ENCODE measurements at places on chromosomes 2 and 18.

DNA sequence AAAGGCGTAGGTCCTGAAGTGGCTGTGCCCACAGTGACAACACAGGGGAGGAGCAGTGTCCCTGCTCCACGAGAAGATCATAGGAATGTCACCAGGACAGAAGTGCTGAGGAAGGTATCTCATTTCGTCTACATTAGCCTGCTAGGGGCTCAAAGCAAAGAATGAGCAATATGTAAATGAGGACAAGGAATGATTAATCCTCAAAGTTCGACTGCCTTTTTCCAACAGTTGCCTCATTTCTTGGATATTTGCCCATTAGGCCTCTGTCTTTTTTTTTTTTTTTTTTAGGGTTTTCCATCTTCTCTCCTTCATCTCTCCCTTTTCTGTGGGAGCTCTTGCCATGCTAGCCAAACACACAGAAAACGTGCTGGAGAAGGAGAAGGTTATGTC lies 105.2 kb upstream of the ARHGAP28 start:
- no peak for DNase-seq

GRCh38 chr18:5546660-5547059 lies 2.9 kb upstream of the EPB41L3 start:
- DNase-seq = peak; percentile 6

GRCh38 chr2:239930871-239931771 lies 94.0 kb downstream of the NDUFA10 start:
- no peak for DNase-seq

- no peak for DNase-seq
These were observed 80.6 kb upstream of the LRRTM4 start for GRCh38 chr2:77602771-77603170.

- DNase-seq = no peak
These were observed 13.6 kb upstream of the ATOH8 start for GRCh38 chr2:85740193-85740592.

GRCh38 chr18:55794288-55795052 lies 206.5 kb upstream of the TCF4 start:
- no peak for DNase-seq

- no peak for DNase-seq
These were observed 2.7 kb downstream of the PER2 start for GRCh38 chr2:238285653-238286082.

DNA sequence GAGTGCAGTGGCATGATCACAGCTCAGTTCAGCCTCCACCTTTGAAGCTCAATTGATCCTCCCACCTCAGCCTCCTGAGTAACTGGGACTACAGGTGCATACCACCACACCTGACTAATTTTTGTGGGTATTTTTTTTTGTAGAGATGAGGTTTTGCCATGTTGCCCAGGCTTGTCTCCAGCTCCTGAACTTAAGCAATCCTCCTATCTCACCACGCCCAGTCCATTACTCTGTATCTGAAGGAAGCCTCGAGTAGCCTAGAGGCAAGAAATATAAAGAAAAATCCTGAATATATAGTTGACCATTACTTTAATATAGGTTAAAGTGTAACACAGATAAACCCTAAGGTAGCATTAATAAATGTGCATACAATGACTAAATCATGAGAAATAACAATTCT lies 686.8 kb upstream of the PIK3C3 start:
- DNase-seq = no peak

DNA sequence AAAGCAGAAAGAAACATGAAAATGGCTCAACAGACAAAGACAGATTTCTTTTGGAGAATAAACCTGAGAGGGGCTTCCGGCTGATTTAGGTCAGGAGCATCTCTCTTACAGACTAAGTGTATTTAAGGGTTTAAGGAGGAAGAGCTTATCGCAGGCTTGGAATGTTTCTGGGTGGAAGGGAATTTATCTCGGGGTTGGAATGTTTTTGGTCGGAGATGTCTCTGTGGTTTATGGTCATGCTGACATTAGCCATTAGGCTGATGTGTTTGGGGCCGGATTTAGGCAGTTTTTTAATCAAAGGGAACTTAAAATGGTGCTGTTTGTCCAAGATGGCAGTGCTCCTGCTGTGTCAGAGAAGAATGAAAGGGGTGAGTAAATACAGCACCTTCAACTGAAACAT lies 14.4 kb upstream of the PSMA8 start:
- DNase-seq = no peak

DNA sequence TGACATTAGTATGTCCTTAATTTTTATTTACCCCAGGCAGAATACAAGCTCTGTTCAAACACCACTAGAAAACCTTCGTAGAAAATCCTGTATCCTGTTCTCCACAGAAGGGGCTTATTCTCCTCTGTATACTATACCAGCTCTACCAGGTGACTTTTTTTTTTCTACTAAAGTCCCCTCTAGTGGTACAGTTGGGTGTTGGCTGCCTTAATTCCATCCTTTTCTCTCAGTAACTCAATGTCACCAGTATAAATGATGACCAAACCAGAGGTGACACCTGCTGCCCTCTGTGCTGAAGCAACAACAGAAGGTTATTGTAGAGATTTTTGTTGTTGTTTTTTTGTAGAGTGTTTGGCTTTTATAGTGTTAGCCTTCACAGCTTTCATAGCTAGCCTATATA lies 1322.0 kb downstream of the LRP1B start:
- no peak for DNase-seq

DNA sequence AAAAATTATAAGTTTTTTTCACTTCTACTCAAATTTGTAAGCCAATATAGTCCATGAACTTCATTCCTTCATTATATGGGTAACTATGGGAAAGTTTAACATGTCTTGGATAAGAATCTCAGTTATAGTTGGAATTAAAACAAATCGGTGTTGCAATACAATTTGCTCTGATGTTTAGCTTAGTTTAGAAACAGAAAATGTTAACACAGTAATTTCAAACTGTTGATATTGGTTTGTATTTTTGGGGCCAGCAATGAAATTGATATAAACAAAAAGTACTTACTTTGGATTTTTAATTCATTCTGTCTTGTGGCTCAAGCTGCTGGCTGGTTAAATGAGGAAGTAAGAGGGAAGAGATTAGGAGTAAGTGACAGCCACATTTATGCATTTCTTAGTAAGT lies 368.5 kb upstream of the NT5C1B start:
- DNase-seq = no peak

- DNase-seq = no peak
These were observed 744.3 kb upstream of the REG3G start for GRCh38 chr2:78281164-78281563.

GRCh38 chr2:10058251-10059015 lies 15.1 kb downstream of the KLF11 start:
- DNase-seq = no peak

DNA sequence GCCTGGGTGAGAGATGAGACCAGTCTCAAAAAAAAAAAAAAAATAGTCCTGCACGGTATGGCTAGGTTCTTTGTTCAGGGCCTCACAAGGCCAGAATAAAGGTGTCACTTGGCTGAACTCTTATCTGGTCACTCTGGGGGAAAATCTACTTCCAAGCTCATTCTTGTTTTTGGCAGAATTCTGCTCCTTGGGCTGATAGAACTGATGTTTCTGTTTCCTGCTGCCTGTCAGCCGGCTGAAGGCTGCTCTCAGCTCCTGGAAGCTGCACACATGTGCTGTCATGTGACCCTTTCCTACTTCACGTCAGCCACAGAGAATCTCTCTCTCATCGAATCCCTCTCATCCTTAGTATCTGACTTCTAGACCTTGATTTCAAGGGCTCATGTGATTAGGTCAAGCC lies 10.4 kb downstream of the CSRNP3 start:
- no peak for DNase-seq

DNA sequence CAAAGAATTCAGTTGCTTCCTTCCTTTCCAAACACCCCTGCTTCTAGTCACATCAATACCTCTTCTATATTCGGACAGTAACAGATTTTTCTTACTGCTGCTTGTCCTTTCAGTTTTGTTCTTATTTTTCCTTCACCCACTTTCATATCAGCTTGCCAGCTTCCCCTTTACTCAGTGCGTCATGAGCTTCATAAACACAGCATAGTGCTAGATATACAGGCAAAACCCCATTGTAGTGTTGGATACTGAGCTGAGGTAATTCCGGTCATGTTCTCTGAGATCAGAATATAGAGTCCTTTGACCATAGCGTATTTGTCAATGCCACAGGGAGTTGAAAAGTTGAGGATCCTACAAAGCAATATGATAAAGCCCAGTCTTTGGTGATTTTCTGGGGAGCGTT lies 2.4 kb downstream of the FARP2 start:
- no peak for DNase-seq

GRCh38 chr2:237662671-237663093 lies 35.3 kb downstream of the LRRFIP1 start:
- peak; percentile 16 for DNase-seq

- DNase-seq = no peak
These were observed 12.7 kb downstream of the INPP1 start for GRCh38 chr2:190355968-190356644.

GRCh38 chr18:2979871-2980790 lies 32.8 kb downstream of the LPIN2 start:
- no peak for DNase-seq

- peak; percentile 31 for DNase-seq
These were observed 5.2 kb downstream of the TMEM127 start for GRCh38 chr2:96260387-96261260.

- no peak for DNase-seq
These were observed 21.6 kb upstream of the FLACC1 start for GRCh38 chr2:201378496-201379397.

DNA sequence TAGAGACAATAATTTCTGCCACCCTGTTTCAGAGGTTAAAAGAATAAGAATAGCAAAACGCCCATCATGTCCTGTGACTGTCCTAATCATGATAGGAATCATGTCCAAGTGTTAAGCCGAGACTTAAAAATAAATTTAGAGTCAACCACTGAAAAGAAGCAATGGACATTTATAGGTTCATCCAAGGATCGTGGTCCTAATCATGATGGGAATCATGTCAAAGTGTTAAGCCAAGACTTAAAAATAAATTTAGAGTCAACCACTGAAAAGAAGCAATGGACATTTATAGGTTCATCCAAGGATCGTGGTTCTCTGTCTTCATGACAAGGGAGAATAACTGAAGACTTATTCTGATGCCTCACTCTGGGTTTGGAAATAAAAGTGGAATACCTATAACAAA lies 73.6 kb downstream of the PDE11A start:
- no peak for DNase-seq

- DNase-seq = no peak
These were observed 136.1 kb downstream of the DCDC2C start for GRCh38 chr2:3839476-3839875.

DNA sequence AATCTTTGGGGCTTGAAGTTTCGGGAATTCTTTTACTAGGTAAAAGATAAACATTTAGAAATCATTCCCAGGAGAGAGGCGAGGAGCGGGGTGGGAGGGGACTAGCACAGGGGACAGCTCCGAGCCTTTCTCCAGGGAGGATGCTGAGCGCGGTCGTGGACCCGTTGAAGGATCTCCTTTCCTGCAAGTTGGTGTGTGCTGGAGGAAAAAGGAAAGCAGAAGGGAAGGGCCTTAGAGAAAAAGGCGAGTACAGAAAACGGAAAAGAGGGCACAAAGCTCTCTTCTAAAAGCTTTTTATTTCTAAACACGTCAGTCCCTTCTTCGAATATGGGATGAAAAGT lies 640 bp downstream of the SLC39A6 start:
- no peak for DNase-seq

All from NCI-H1694 (cell line).